ENCODE measurements at places on chromosomes 5 and 9. TPM values are rescaled to one million over a fixed set of nuclear protein-coding genes. Genes with fewer than 3 reads are reported as not detected.

DNA sequence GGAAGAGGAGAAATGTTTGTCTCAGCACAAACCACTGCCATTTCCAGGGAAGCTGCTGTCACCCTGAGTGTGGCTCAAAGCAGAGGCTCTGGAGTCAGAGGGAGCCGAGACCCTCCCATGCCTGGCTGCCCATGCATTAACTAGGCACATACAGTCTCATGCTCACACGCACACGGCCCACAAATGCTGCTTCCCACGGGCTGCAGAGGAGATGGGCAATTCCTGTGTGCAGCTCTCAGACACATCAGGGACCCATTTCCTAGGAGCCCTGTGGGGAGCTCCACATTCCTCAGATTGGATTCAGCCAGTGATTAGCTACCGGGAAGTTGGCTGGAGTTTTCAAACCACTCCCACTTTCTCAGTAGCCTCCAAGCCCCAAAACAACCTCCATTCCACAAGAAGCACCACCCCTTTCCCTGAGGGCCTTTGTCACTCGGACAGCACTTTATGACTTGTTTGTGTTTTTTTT, 9.1 kb upstream of the PTGES start:
- peak overlapping the region; percentile 63 for H3K27ac ChIP-seq
- peaks cover 38% of the 10 kb centered on the region for H3K4me1 ChIP-seq
- H3K27me3 ChIP-seq, result no peaks in the 10 kb centered on the region
- H3K4me3 ChIP-seq, result no peak overlapping the region

- no peak overlapping the region for H3K4me3 ChIP-seq
- DNase-seq, result no peak
- peaks cover 8% of the 10 kb centered on the region for H3K4me1 ChIP-seq
- no peak overlapping the region for H3K27ac ChIP-seq
These were observed 17.2 kb upstream of the DIRAS2 start for GRCh38 chr9:90659650-90660364.

SKP1 gene
- total RNA-seq, result 245 TPM

GRCh38 chr5:127858116-127858784, 155.1 kb downstream of the CCDC192 start:
- H3K27ac ChIP-seq, result no peak overlapping the region
- H3K4me1 ChIP-seq, result no peaks in the 10 kb centered on the region
- no peaks in the 10 kb centered on the region for H3K27me3 ChIP-seq
- DNase-seq, result no peak
- no peak overlapping the region for H3K4me3 ChIP-seq

DNA sequence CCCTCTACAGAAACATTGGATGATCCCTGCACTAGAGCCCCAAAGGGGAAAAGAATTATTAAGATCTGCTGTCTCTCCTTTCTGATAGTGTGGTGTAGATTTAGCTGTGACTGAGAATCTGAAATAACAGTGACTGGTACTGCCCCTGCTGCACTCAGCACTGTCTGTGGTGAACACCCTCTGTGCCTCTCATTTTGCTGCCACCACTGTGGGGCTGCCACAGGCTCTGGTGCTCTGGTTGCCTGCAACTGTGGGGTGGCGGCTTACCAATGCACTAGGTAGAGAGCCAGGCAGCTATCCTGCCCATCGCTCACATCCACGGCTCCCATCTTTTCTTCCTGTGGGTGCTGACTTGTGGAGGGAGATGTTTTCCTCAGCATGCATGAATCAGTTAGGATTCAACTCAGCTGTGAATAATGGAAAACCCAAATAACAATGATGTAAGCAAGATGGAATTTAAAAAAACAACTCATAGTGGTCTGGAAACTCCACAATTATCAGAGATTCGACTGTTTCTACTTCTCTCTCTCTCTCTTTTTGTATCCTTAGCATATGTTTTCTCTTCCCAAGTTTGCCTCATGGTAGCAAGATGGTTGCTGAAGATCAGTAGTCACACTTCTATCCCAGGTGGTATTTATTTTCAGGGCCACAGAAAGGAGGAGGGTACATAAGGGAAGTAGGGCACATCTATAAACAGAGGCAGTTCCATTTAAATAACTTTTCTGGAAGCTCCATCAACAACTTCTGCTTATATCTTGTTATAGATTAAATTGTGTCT, 99.8 kb upstream of the DAP start:
- no peaks in the 10 kb centered on the region for H3K4me1 ChIP-seq
- H3K27ac ChIP-seq, result no peak overlapping the region
- H3K4me3 ChIP-seq, result no peak overlapping the region
- H3K27me3 ChIP-seq, result peaks cover 21% of the 10 kb centered on the region
- H3K36me3 ChIP-seq, result no peaks in the 10 kb centered on the region

DNA sequence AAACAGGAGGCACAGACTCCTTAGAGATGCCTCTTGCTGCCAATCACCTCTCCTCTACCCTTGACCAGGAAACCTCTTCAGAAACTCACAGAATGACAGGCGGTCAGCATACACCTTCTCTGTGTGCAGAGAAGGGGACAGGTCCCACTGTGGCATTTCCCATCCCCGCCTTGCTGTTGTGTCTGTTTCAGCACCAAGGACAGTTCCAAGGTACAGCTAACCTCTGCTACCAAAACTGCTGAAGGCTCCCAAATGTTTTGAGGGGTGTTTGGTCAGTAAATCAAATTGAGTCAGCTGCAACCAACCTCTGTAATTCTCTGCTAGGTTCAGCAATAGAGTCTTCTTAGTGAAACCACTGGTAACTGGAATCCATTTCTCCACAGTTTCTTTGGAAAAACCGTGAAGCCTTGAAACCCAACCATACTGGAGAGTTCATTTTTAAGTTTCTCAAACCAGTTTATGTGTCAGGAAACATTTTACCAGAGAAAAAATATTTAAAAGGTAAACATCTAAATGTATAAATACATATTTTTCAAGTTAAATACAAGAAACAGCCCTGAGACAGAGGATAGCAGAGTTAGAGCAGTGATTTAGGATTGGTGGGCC, 122.0 kb downstream of the DRD1 start:
- no peak overlapping the region for H3K27ac ChIP-seq
- H3K27me3 ChIP-seq, result 0 out of 2 replicates have a peak, but pooled peaks cover 3% of the 10 kb centered on the region
- H3K36me3 ChIP-seq, result no peaks in the 10 kb centered on the region
- H3K4me1 ChIP-seq, result peaks cover 3% of the 10 kb centered on the region
- peak; percentile 16 for DNase-seq
- H3K4me3 ChIP-seq, result no peak overlapping the region

CDH9 gene
- total RNA-seq, result not detected

DNA sequence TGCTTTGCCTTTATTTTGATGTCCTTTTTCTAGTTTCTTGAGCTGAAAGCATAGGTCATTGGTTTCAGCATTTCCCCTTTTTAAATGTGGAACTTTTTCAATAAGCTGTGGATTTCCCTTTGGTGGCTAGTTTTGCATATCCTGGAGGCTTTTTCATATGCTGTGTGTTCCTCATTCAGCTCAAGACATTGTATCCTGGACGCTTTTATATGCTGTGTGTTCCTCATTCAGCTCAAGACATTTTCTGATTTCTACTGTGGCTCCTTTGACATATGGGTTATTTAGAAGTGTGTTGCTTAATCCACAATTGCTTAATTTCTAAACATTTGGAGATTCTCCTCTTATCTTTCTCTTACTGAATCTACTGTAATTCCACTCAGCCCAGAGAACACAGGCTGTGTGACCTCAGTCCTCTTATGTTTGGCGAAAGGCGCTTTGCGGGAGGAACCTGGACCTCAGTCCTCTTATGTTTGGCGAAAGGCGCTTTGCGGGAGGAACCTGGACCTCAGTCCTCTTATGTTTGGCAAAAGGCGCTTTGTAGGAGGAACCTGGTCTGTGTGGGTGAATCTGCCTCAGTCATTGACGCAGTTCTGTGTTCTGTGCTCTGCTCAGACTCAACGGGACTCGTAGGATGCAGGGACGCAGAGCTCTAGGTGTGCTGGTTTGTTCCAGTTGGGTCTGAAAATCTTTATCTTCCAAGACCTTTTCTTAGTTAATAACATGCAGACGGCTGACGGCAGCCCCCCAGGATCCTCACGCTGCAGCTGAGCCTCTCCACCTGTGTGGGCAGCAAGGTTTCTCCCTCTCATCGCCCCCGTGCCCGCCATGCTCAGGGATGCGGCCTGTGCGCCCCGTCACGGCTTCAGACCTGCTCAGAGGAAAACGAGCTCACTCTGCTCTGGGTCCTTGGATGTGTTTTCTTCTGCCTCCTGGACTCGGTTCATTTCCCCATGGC, 6.0 kb upstream of the SLC9A3 start:
- no peak overlapping the region for H3K27ac ChIP-seq
- H3K4me3 ChIP-seq, result no peak overlapping the region
- DNase-seq, result no peak
- peaks cover 15% of the 10 kb centered on the region for H3K27me3 ChIP-seq

- no peaks in the 10 kb centered on the region for H3K27me3 ChIP-seq
- H3K27ac ChIP-seq, result no peak overlapping the region
- no peak overlapping the region for H3K4me3 ChIP-seq
- H3K4me1 ChIP-seq, result no peaks in the 10 kb centered on the region
These were observed 63.4 kb upstream of the BARHL1 start for GRCh38 chr9:132519033-132519432.

GRCh38 chr9:86637515-86637914, 283.3 kb upstream of the TUT7 start:
- H3K27ac ChIP-seq, result no peak overlapping the region
- H3K4me1 ChIP-seq, result no peaks in the 10 kb centered on the region
- DNase-seq, result no peak
- no peaks in the 10 kb centered on the region for H3K36me3 ChIP-seq

- no peak overlapping the region for H3K27ac ChIP-seq
- no peaks in the 10 kb centered on the region for H3K27me3 ChIP-seq
- H3K4me3 ChIP-seq, result no peak overlapping the region
- no peaks in the 10 kb centered on the region for H3K4me1 ChIP-seq
- no peak for DNase-seq
- no peaks in the 10 kb centered on the region for H3K36me3 ChIP-seq
These were observed 16.1 kb upstream of the LNPEP start for GRCh38 chr5:96919754-96920197.

DNA sequence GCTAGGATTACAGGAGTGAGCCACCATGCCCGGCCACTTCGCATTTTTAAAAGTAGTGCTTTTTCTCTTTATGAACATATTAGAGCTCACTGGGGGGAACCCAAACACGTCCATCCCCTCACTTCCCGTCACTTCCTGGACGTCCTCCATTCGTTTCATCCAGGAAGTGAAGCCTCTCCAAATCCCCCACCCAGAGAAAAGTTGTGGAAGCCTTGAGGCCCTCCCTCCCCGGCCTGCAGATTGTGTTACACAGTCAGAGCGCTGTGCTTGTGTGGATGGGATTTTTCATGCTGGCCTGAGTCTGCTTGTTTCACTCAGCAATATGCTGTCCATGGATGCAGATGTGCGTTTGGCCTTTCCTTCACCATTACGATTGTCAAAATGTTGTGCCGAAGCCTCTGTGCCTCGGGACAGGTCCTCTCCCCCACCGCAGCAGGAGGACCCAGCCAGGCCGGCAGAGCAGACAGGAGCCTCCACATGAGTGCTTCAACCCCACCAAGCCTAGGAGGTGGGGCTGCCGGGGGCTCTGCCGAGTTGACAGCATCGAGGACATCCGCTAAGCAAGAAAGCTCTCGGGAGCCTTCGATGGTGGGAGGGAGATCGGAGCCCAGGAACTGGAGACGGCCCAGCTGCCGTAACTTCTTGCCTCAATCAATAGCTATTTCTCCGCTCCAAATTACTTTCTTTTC, 121.6 kb upstream of the PPP1R26 start:
- no peaks in the 10 kb centered on the region for H3K36me3 ChIP-seq
- no peaks in the 10 kb centered on the region for H3K27me3 ChIP-seq
- no peak overlapping the region for H3K27ac ChIP-seq
- no peak overlapping the region for H3K4me3 ChIP-seq
- H3K4me1 ChIP-seq, result no peaks in the 10 kb centered on the region
- DNase-seq, result no peak

CNTNAP3 gene
- 14.8 TPM for total RNA-seq

DNA sequence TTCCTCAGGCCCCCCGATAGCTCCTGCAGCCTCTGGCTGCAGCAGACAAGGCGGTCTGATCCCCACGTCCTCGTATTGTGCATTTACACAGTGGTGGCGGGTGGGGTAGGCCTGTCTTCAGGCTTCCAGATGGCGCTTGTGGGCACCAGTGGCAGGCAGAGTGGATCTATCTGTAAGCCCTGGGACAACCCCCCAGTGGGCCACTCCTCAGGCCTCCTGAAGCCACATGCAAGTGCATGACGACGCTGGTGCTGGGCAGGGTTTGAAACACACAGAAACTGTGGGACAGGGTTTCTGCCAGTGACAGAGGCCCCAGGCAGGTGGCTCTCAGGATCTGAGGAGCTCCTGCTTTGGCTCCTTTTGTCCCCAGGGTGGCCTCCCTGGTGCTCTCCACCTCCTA, 42.0 kb downstream of the SLF1 start:
- H3K36me3 ChIP-seq, result peaks cover 3% of the 10 kb centered on the region
- H3K27me3 ChIP-seq, result no peaks in the 10 kb centered on the region
- H3K4me3 ChIP-seq, result no peak overlapping the region
- no peak overlapping the region for H3K27ac ChIP-seq
- no peak for DNase-seq

DNA sequence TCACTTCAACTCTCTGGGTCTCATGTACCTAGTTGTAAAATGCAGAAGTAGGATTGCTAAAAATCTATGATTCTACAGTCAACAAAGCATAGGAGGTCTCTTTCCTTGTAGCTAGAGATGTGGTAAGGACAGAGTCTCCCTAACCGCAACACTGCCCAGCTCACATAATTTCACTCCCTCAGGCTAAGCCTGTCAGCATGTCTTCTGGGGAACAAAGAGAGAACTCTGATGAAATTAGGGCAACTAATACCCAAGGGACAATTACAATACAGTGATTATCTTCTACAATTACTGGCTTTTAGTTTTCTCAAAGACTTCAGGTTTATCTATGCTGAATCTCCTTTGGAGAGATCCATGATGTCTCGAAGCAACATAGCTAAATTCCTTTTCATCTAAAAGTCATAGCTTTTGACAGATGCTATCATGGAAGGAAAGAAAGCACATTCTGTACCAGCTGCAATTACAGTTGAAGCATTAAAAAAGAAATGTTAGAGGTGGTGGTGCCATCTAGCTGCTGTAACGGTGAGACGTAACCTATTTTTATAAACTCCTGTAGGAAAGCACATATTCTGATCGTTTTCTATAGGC, 141.1 kb upstream of the TARS1 start:
- H3K27ac ChIP-seq, result no peak overlapping the region
- H3K4me3 ChIP-seq, result no peak overlapping the region
- no peaks in the 10 kb centered on the region for H3K36me3 ChIP-seq
- no peaks in the 10 kb centered on the region for H3K4me1 ChIP-seq

GRCh38 chr5:6899221-6899620, 186.0 kb downstream of the TENT4A start:
- DNase-seq, result no peak
- H3K27ac ChIP-seq, result no peak overlapping the region
- H3K4me3 ChIP-seq, result no peak overlapping the region
- no peaks in the 10 kb centered on the region for H3K27me3 ChIP-seq
- H3K4me1 ChIP-seq, result no peaks in the 10 kb centered on the region

DNA sequence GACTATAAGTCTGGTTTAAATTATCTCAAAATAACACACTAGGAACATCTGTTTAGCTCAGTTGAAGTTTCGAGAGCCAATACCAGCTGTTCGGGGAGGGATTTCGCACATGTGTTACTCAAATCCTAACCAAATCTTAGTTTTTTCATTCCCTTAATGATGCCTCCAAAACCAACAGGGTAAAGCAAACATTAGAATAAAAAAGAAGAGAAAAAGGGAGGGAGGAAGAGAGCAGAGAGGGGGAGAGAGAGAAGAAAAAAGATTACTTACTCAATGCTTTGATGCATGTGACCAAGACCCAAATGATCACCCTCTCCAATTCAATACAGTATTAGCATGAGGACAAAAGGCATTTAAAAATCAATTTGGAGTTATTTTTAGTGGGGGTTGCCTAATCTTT, 86.0 kb upstream of the NR5A1 start:
- H3K36me3 ChIP-seq, result no peaks in the 10 kb centered on the region
- H3K27me3 ChIP-seq, result no peaks in the 10 kb centered on the region
- H3K4me3 ChIP-seq, result no peak overlapping the region
- no peak for DNase-seq

FBXL7 gene
- total RNA-seq, result 0.05 TPM

Data from HCT116 (cell line).